ENCODE measurements at places on chromosomes 2 and 18.

DNA sequence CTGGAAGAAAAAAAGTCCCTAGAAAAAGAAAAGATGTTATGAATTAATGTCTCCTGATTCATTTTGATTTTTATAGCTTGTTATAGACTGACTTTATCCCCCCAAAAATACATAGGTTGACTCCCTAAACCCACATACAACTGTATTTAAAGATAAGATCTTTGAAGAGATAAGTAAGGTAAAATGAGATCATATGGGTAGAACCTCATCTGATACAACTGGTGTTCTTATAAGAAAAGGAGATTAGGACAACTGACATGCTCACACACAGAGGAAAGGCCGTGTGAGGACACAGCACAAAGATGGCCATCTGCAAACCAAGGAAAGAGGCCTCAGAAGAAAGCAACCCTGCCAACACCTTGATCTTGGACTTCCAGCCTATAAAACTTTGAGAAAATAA, 117.5 kb downstream of the CD226 start:
- DNase-seq: no peak

- DNase-seq: no peak
Measured at GRCh38 chr2:143251681-143252080, 122.5 kb downstream of the ARHGAP15 start.

- DNase-seq: no peak
Measured at GRCh38 chr18:76395609-76396008, 99.4 kb downstream of the ZNF516 start.

GRCh38 chr2:225841314-225841713, 441.8 kb downstream of the NYAP2 start:
- no peak for DNase-seq

DNA sequence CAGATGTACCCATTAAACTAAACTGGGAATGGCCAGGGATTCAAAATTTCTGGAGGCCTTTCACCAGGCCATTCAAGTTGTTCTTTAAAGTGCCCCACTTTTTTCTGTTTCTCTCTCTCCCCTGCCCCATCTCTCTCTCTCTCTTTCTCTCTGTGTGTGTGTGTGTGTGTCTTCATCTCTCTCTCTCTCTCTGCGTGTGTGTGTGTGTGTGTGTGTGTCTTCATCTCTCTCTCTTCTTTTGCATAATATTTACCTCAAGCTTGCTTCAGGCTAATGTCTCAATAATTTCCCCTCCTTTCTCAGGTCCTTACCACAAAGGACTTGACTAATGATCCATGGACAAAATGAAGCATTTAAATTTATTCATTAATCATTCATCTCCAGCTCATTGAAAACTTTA, 164.2 kb upstream of the KLHL14 start:
- no peak for DNase-seq

- DNase-seq: no peak
Measured at GRCh38 chr2:238928520-238929241, 80.8 kb downstream of the TWIST2 start.

GRCh38 chr2:126220331-126220730, 435.6 kb upstream of the GYPC start:
- no peak for DNase-seq

- no peak for DNase-seq
Measured at GRCh38 chr2:222877556-222878300, 16.9 kb downstream of the ACSL3 start.

DNA sequence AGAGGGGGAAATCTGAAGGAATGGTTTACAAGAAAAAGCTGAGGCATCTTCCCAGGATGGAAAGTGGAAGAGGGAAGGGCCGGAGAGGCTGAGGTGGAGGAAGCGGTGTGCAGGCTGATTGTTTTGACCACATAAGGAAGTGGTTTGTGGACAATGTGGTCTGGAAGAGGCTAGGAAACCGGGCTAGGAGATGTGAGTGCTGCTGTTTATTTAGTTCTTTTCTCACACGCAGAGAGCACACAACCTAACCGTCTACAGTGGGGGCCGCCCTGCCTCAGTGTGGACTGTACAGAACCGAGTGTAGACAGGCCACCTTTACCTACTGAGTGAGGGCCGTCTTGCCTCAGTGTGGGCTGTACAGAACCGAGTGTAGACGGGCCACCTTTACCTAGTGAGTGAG, 251.7 kb upstream of the PXDN start:
- no peak for DNase-seq

GRCh38 chr2:158202161-158202815, 100.6 kb downstream of the UPP2 start:
- no peak for DNase-seq

DNA sequence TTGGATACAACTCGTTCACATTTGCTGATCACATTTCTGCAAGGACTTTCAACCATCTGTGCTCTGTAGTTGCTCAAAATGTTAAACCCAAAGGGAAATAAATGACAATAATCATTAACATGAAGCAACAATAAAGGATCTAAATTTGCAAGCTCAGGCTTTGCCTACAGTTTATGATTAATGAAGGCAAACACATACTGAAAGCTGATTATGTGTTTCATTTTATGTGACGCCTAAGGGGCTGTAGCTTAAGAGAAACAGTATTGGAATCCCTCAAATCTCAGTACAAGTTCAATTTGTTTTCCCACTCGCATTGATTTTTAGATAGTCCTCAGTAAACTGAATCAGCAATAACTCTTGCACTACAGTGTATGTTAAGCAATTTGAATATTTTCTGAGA, 160.3 kb upstream of the FSIP2 start:
- DNase-seq: no peak

- no peak for DNase-seq
Measured at GRCh38 chr2:128550389-128550788, 231.7 kb upstream of the HS6ST1 start.

DNA sequence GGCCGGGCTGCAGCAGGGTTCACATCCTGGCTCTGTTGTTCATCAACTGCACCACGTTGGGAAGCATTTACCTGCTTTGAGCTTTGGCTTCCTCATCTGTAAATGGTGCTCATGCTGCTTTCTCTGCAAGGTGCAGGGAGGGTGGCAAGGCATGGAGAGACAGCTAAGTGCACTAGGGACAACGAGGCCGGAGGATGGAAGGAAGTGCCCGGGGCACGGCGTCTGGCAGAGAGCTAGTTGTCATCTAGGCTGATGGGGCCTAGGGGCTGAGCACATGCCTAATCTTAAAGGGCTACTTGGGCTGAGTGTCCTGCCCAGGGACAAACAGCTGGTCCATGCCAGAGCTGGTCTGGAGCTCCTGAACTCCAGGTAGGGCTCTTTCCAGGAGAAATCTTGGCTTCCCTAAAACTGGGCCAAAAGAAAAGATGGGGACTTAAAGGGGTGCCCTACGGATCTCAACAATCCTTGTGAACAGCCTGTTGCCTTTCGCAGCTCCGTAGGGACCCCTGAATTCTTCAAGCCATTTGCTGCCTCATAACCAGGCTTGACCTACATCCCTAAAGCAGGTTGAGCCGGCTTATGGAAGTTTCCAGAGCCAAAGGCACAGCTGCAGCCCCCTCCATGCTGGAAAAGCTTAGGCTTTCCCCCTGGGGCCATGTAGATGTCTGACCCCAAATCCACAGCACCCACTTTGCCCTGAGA, 130.8 kb downstream of the SMAD7 start:
- no peak for DNase-seq

DNA sequence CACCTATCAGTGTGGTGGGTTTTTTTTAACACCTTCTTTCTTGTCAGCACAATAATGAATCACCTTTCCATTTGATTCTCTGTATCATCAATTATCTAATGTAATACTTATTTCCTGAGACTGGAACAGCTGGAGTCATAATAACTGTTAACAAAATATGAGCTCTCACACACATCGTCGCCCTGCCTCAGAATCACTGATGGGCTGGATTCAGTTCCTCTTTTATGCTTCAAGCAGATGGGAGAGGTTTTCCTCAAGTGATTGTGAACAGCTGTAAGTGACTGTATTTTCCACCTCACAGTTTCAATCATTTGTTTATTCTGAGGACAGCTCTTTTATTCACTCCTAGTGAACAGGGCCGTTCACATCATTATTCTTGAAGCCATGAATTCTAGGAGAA, 330.2 kb downstream of the DSC3 start:
- no peak for DNase-seq

DNA sequence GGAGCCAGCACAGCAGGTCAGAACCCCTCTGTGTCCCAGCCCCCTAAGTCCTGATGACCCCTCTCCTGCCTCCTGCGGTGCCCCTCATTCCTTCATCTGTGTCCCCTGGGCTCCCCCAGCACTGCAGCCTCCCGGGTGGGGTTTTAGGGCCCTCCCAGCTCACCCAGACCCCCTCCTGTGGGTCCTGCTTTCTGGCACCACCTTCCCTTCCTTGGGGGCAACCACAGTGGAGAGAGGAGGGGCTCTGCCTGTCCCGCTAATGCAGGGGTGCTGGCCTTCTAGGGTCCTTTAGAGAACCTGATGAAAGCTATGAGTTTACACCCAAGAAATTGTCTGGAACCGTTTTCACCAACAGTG, 42.7 kb upstream of the ALPP start:
- DNase-seq: no peak

GRCh38 chr2:239300242-239300641, 100.6 kb downstream of the HDAC4 start:
- DNase-seq: no peak

GRCh38 chr18:48922801-48923730, 27.7 kb downstream of the SMAD7 start:
- no peak for DNase-seq

Measured in GM12864 (cell line).